ENCODE measurements at places on chromosomes 5 and 9.
A peak's percentile ranks its signal among the peaks of the same experiment; 100 is the strongest.

- DNase-seq, result no peak
Observed at GRCh38 chr5:122942164-122942914, 94.2 kb downstream of the PPIC start.

GRCh38 chr5:163453705-163454104 lies 6.2 kb downstream of the NUDCD2 start:
- no peak for DNase-seq

DNA sequence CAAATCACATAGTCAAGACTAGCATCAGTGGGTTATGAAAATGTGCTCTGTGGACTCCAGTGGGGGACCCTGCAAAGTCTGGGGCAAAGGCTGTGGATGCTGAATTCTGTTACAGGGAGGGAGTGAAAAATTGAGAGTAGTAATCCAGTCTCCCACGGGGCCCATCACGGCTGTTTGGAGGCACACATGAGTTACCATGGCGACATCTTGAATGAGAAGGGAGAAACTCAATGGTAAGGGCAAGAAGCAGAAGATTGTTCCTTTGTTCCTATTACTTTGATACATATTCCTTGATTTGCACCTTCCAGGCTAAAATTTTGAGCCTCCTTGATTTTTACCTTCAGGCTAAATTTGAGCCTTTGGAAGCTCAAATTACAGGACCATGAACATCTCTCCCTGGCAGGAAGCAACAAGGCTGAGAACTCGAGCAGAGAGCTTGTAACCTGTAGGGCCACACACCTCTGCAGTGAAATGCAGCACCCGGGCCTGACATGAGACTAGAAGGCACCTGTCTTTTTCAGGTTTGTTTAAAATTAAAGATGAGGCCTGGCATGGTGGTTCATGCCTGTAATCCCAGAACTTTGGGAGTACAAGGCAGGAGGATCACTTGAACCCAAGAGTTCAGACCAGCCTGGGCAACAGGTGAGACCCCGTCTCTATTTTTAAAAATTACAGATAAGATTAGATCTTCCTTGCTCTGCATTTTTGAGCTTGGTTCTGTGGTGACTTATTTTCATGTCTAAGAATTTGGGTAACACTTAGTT lies 31.0 kb upstream of the ZFR start:
- no peak for DNase-seq

DNA sequence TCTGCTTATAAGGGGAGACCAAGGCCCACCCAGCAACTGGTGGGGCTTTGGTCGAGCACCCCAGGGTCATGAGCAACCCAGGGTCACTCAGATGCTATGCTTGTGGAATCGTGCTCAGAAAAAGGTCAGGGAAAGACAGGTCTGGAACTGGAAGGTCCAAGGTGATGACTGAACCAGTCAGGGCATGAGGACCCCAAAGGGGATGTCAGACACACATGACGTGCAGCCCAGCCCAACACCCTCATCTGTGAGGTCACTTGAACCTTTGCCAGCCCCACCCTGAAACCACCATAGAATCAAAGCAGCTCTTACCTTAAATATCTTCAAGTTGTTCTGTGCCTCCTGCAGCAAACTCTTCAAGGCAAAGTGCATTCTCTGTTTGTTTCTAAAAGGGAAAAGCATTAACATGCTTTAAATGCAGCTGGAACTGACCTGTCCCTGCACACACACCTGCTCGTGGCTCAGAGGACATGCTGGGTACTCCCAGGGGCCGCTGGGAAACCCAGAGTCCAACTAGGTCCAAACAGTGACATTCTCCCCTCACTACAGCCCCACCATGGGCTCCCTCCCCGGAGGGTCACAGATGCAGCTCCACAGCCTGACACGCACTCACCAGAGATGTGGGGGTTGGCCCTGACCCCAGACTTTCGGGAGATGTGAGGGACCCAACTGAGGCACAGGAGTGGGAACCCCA lies 29.4 kb downstream of the IPPK start:
- no peak for DNase-seq

GRCh38 chr5:378301-378891 lies 56.9 kb downstream of the AHRR start:
- no peak for DNase-seq

DNA sequence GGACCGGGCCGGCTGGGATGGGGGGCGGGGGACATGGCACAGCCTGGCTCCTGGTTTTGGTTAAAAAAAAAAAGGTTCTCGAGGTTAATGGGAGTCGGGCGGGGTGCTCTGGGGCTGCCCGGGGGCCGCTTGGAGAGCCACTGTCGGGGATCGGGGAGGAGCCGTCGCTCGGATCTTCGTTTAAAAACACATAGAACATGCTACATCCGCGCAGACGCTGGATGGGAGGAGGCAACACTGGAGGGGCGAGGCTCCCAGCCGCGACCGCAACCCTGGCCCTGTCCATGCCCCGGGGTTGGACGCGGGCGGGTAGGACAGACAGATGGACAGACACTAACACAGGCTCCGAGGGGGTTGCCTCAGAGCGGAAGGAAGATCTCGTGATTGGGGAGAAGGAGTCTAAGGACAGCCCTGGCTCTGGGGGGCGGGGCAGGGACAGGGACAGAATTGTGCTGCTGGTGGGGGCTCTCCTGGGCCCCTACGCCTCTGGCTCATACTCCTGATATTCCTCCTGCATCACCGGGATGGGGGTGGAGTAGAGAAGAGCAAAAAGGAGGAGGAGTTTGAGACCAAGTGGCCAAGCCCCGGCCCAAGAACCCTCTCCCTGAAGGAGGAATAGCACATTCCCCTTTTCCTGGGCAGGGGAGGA lies 9.9 kb downstream of the SNCB start:
- no peak for DNase-seq

DNA sequence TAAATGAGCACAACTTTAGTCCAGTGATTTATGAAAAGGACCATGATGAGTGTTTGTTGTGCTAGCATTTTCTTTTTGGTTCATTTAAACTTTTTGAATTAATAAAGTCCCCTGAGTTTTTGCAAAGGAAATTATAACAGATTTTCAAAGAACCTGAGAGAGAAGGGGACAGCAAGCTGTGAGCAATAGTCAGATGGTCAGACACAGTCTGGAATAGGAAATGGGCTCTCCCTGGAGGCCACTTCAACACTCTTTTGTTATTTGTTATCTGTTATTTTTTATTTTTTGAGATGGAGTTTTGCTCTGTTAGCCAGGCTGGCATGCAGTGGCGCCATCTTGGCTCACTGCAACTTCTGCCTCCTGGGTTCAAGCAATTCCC lies 171.1 kb downstream of the ARHGEF28 start:
- DNase-seq, result no peak

DNA sequence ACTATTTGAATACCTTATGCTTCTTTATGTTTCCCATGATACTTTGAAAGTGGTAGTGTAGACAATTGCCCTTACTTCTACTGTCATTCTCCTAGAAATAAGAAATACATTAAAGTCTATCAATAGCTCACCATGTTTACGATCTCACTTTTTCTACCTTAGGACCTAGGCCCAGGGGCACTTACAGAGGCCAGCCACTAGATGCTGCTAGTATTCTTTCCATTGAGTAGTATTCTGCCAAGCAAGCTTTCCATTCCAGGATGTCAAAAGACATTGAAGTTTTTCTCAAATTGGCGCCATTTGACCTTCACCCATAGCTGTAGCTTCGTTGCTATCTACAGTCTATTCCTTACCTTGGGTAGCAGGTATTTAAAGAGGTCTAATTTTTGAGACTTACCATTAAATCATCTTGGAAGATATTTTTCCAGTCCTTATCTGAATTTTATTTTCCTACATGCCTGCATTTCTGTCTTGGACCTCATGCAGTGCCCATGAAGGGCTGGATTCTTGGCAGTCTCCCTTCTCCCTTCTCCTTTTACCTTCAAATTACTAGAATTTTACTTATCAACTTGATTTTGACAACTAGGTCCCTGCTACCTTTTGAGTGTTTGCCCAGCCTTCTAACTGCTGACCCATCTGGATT lies 246.0 kb upstream of the NUDT12 start:
- peak; percentile 17 for DNase-seq

GRCh38 chr5:159018855-159019254 lies 80.9 kb downstream of the EBF1 start:
- DNase-seq, result no peak

GRCh38 chr5:34740389-34740806 lies 84.3 kb downstream of the RAI14 start:
- no peak for DNase-seq

DNA sequence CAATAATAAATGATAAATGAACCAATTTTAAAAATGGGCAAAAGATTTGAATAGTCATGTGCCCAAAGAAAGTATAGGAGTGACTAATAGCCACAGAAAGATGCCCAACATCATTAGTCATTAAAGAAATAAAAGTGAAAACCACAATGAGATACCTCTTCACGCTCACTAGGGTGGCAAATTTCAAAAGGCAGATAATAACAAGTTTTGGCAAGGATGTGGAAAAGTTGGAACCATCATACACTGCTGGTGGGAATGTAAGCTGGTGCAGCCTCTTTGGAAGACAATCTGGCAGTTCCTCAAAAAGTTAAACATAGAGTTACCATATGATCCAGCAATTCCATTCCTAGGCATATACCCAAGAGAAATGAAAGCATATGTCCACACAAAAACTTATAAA lies 1819.8 kb downstream of the MAT2B start:
- DNase-seq, result no peak

GRCh38 chr9:113624721-113625120 lies 161.2 kb downstream of the RGS3 start:
- DNase-seq, result no peak

GRCh38 chr5:90356622-90357021 lies 52.9 kb downstream of the CETN3 start:
- DNase-seq, result no peak

GRCh38 chr5:163565931-163566608 lies 60.7 kb downstream of the MAT2B start:
- peak; percentile 45 for DNase-seq

DNA sequence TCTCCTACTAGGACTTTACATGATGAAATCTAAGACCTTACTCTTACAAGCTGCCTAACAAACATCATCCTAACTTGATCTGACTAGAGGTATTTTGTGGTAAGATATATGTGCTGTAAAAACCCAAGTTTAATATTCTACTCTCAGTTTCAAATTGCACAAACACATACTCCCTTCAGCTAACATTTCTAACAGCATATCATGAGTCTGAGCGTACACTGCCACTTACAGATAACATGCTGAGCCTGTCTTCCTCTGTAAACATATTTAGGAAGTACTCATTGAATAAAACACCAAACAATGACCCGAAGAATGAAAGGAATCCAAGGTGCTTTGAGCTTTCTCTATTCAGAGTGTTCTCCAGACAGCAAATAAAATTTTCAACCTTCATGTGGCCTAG lies 7.9 kb upstream of the ESM1 start:
- DNase-seq, result no peak

DNA sequence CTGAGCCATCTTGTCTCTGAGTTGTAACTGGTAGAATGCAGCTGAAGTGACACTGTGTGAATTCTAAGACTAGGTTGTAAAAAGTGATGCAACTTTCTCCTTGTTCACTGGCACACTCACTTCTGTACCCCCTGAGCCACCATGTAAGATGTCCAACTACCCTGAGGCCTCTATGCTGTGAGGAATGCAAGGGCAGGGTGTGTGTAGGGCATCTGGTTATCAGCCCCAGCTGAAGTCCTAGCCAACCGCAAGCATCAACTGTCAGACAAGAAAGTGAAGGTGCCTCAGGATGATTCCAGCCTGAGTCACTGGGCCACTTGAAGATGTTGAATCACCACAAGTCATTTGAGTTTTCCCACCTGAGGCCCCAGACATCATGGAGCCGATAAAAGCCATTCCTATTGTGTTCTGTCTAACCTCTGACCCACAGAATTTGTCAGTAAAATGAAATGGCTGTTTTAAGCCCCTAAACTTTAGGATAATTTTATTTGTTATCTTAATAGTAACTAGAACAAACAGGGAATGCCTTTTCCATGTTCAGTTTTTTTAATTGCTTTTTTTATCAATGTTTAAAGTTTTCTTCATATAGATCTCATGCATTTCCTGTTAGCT lies 18.7 kb upstream of the RHOBTB3 start:
- no peak for DNase-seq

GRCh38 chr5:71013575-71013974 lies 11.6 kb downstream of the NAIP start:
- DNase-seq, result no peak

DNA sequence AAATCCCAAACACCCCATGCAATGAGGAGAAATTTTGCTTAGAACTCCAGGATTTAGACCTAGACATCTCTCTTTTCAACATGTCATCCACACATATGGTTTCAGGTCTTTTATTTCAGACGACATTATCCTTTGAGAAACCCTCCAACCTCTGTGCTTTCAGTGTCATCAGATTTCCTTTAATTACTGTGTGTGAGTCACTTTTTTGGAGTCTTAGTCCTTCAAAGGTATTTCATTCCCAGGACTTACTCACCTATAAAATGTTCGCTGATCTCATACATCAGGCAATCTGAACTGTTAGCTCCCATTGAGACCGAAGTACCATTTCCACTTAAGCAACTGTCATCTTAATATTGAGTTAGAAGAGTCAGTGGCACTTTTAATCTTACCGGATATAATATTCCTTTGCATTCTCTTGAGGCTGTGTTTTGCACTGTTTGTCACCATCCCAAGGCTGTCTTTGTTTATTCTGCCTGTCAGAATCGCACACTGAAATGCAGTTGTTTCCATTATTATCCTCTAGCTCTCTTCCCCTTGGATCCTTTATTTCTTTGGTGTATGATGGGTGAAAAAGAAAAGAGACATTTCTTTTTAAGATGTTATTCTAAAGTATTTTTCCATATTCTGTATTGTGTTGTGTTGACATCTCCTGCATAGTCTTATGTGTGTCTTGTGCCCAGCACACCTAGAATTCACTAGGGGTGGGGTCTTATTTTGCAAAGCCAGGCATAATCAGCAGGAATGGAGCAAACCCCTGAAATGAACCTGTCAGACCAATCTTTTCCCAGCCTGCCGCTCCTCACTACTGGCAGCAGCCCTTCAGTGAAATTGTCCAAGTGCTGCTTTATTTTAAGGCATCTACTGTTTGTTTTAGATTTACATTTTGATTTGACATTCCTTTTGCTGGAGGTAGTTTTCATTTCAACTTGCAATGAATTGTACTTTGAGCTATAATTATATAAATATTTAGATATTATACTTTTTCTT lies 155.4 kb downstream of the PAM start:
- no peak for DNase-seq

DNA sequence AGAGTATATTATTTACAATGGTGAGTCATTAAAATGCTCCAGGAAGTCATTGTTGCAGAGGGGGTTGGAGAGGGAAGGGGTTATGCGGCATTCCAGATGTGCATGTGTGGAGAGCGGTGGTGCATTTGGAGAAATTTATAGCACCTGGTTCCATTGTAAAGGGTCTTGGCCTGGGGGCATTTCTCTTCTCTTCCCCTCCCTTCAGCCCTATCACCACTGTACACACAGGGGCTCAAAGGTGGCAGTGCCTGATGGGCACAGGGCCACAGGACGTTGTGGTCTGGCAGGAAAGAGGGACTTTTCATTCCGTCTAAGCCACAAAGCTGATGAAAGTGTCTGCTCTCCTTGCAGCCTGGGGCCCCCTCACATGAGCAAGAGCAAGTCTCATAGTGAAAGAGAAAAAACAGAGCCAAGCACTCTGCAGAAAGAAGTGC lies 442.4 kb upstream of the ZNF462 start:
- no peak for DNase-seq

DNA sequence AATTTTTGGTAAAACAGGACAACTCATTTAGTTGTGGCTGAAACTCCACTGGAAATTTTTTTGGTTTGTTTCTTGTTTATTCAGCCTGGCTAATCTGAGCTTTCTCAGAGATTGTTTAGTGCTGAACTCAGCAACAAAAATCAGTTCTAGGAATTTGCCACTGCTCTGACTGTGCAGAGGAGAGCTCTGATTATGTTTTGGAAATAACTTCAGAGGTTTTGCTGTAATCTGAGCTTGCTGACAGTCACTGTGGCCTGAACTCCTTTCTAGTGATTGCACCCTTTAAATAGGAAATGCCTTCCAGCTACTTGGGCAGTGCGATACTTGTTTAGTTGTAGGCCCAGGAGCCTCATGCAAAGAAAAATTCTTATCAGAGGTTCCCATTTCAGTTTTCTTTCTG lies 60.2 kb downstream of the OSTF1 start:
- no peak for DNase-seq
